ENCODE measurements at places on chromosomes 2 and 18.

- DNase-seq, result no peak
These were observed 62.1 kb downstream of the SCN3A start for GRCh38 chr2:165141601-165142354.

- no peak for DNase-seq
These were observed 94.1 kb downstream of the SH3BP4 start for GRCh38 chr2:235045973-235046343.

DNA sequence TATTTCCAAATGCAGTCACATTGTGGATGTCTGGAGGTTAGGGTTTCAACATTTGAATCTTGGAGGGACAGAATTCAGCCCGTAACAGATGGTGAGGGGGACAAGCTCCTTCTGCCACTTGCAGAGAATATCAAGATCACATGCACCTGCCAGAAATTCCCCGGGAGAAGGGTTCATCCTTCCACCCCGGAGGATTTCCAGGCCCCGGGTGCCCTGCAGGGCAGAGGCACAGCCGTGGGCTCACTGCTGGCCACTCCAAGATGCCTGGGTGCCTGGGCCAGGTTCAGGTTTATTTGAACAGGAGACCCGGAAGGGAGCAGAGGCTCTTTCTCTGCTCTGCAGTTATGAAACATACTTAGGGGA is 38.2 kb upstream of the MGAT4A start:
- DNase-seq, result no peak

- DNase-seq, result no peak
These were observed 22.1 kb downstream of the MROH2A start for GRCh38 chr2:233800208-233800607.

- DNase-seq, result no peak
These were observed 26.5 kb upstream of the PXDN start for GRCh38 chr2:1770566-1771380.

GRCh38 chr2:61707984-61708852 is 145.6 kb downstream of the FAM161A start:
- no peak for DNase-seq

- DNase-seq, result peak; percentile 73
These were observed 102.2 kb upstream of the RAB6C start for GRCh38 chr2:129877289-129877741.

- DNase-seq, result no peak
These were observed 61.9 kb upstream of the SH3RF3 start for GRCh38 chr2:109066917-109067597.

- no peak for DNase-seq
These were observed 440.5 kb upstream of the SMIM21 start for GRCh38 chr18:75868031-75868430.

DNA sequence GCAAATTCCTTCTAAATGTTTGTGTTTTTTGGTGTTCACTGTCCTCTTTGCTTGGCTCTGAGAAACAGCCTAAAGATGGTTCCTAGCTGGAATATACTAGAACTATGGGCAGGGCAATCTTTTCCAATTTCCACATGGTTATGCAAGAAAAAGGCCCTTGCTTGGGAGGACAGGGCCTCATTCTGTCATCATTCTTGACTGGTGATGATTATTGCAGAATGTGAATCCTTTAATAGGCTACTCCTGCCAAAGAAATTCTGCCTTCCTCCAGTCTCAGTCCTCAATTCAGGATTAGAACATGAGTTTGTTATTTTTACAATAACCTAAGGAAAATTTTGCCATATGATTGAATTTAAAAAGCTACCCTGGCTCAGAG is 218.7 kb downstream of the HNMT start:
- DNase-seq, result no peak

Measured in T-helper 22 cell (primary cell).